ENCODE measurements at places on chromosomes 13 and 19.
A peak's percentile ranks its signal among the peaks of the same experiment; 100 is the strongest.

GRCh38 chr13:103238441-103238840 lies 172.2 kb upstream of the SLC10A2 start:
- no peak for DNase-seq

DNA sequence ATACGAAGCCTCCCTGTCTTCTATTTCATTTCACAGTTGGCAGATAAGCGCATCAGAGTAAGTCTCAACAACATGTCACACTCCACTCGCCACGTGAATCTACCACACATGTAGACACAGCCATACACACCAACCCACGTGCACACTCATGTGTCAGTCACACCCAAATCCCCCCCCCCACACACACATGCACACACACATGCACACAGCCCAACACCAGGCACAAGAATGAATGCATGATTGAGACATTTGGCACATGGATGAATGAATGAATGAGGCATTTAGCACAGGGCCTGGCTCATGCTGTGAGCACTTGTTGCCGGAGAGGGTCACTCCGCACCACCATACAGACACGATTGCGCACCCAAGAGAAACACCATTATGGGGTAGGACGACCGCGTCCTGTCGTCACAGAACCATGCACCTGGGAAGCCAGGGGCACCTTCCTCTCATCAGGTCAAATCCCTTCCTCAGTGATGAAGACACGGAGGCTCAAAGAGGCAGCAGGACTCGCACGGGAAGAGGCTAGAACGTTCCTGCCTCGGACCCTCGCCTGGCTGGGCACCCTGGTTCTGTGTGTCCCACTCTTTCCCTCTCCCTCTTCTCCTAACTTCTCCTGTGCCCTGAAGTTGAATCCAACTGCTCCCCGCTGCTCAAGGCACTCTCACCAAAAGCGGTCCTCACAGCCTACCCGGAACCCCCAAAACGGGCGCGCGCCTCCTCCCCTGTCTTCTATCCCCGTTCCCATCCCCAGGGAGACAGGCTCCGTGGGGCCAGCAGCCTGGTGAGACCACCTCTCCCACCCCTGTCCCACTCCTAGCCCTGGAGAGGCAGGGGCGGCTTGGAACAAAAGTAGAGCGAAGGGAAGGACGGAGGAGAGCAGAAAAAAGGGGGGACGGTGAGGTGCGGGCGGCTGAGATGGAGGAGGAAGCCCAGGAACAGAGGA lies 1.3 kb downstream of the MEIS3 start:
- peak; percentile 42 for DNase-seq

GRCh38 chr13:39847336-39847735 lies 191.9 kb downstream of the COG6 start:
- DNase-seq, result no peak

DNA sequence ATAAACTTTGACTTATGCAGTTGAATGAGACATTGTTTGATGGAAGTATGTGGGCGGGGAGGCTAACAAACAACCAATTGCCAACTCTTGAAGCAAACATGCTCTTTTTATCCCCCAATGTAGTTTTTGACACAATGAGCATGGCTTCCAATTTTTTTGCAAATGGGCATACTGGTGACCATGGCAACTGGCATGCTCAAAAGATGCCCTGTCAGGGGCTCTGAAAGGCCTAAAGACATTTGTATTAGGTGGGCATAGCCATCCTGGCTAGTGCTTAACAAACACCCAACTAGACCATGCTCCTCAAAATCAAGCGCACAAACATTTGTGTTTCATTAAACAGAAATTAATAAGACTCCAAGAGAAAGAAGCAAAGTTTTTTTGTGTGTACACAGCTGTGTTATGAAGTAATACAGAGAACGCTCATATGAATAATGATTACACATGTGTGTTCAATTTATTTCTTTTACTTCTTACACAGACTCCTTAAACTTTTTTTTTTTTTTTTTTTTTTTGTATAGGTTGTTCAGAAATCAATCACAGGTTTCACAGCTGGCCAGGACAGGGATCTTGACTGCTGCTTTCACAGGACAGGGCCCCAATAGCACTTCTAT lies 95.6 kb downstream of the DLEU7 start:
- no peak for DNase-seq

- no peak for DNase-seq
Measured at GRCh38 chr13:97892717-97893116, 60.8 kb upstream of the IPO5 start.

GRCh38 chr13:100439247-100439970 lies 149.2 kb downstream of the GGACT start:
- no peak for DNase-seq

All from right kidney (tissue), 9 donors.